ENCODE measurements at places on chromosomes 11 and 22.

- no peak for DNase-seq
These were observed 7.5 kb downstream of the SGSM3 start for GRCh38 chr22:40377931-40378330.

DNA sequence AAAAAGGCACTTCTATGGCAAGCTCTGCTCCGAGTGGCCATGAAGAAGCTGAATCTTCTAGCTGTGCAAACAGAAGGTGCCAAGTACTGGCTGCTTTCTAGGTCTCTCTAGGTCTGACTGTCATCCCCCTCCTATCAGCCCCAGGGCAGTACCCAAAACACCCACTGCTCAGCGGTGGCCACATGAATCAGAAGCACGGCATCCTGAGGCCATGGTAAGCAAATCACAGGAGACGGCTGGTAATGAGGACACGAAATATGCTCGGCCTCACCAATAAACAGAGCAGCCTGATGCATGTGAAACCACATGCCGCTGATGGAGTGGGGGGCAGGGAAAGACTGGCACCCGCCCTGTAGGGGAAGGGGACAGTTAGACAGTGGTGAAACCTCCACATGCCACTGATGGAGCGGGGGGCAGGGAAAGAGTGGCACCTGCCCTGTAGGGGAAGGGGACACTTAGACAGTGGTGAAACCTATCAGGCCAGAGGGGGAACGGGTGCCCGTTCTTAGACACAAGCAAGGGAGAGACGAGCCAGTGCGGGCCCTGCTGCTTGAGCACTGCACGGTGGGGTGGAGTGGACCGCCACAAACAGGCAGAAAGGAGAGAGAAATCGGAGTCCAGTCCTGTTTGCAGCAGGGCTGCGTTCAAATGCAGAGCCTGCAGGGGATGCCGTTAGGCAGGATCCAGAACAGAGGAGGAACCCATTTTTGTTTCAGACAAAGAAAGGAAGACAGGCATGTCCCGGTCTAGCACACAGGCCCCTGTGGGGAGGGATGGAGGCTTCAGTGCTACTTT lies 29.9 kb upstream of the MOB2 start:
- DNase-seq = peak; percentile 16

- DNase-seq = no peak
These were observed 36.8 kb downstream of the CDON start for GRCh38 chr11:126025822-126026221.

DNA sequence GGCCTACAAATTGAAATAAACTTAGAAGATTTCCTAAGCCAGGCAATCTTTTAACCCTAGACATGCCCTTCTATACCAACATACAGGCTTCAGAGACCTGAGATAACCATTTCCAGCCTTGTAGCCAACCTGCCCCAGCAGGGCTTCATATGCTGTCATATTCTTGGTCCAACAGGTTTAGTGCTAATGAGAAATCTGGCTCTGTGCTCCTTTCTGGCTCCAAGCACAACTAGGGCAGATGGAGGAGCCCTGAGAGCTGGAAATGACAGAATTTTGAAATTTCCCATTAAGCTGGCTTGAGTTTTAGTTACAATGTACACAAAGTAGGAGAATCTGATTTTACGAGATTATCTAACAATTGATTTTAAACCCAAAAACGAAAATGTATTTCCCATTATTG lies 323.0 kb upstream of the CCDC90B start:
- DNase-seq = peak; percentile 98

DNA sequence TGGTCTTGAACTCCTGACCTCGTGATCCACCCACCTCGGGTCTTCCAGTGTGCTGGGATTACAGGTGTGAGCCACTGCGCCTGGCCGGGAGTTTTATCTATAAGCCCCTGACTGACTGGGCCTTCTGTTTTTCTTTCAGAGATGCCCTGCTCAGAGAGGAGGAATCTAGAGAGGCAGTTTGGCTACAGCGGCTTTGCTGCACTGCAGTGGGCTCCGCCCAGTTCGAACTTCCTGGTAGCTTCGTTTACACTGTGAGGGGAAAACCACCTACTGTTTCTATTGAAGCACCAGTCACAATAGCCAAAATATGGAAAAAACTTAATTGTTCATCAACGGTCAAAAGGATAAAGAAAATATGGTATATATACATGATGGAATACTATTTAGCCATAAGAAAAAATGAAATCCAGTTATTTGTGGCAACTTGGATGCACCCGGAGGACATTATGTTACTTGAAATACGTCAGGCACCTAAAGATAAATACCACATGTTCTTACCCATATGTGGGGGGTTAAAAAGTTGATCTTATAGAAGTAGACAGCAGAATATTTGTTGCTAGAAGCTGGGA lies 31.9 kb upstream of the FAM181B start:
- no peak for DNase-seq

DNA sequence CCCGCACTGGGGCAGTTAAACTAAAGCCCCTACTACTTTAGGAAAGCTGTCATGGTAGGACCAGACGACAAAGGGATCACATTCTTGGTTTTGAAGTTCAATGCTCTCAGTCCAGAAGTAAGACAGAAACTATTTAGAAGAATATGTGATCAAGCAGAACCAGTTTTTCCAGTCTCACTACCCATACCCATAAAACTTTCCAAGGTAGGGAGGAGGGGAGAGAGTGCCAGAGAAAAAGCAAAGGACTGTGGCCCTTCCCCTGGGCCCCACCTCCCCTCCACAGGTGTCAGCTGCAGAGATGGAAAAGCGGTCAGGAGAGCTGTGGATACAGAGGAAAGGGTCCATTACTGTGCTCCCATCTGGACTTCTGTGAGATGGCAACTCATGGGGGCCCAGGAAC lies 587.1 kb downstream of the SOX6 start:
- no peak for DNase-seq

- peak; percentile 54 for DNase-seq
These were observed 7.2 kb upstream of the BID start for GRCh38 chr22:17781319-17782031.

DNA sequence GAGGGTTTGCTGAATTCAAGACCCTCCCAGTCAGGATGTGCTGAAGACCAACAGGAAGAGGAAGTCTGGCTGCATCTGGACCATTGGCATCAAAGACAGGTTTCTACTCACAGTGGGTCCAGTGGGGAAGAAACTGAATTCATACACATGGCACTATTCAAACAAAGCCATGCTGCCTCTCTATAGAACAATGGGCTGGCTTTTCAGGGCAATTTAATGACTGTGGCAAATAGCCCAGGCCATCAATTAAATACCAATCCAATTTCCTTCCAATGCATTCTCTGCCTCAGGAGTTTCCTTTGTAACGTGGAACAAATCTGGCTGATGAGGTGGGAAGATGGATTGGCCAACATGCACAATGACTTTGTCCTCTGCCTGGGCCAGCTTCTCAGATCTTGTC lies 98.6 kb downstream of the SEZ6L start:
- DNase-seq = no peak

GRCh38 chr11:57938351-57938750 lies 85.3 kb upstream of the OR9Q1 start:
- no peak for DNase-seq

DNA sequence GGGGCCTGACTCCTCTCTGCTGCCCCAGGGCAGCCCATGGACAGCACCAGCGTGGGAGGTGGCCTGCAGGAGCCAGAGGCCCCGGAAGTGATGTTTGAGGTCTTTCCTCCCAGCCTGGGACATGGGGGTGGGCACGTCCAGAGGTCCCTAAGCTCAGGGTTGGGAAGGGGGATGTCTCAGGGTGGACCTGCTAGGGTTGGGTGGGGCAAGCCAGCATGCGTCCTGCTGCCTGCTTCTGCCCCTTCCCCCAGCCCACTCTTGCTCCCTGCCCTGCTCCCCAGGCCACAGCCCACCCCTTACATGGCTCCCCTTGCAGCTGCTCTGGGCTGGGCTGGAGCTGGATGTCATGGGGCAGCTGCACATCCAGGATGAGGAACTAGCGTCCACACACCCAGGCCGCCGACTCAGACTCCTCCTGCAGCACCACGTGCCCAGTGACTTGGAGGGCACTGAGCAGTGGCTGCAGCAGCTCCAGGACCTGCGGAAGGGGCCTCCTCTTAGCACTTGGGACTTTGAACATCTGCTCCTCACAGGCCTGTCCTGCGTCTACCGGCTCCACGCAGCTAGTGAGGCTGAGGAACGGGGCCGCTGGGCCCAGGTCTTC lies 1.3 kb downstream of the FAM180B start:
- no peak for DNase-seq

GRCh38 chr11:13290221-13290980 lies 12.8 kb downstream of the BMAL1 start:
- DNase-seq = no peak

DNA sequence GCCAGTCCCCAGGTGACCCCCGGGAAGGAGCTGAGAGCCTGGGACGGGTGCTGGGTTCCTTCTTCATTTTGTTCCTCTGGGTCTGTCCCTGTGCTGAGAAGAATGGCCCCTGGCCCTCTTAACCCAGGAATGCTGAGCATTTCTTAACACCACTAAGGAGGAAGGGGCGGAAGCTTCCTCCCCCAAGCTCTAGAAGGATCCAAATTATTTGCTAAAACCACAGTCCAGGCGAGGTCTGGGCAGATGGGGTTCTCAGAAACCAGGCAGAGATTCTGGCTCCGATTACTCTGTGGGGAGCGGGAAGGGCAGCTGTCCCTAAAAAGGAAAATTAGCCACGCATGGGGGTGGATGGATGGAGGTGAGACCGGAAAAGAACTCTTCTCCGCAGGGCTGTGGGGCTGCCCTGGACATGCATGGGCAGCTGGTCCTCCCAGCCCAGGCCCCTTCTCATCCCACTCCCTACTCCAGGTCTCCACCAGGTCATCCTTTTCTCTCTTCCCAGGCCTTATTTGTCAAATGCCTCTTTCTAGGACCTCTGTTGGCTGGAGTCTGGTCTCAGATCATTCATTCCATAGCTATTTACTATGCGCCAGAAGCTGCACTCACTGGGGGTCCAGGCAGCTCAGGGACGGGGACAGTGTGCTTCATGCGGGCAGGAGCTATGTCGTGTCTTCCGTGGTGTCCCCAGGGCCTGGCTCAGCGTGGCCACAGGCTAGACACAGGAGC lies 45.0 kb upstream of the MYH9 start:
- DNase-seq = peak; percentile 50

DNA sequence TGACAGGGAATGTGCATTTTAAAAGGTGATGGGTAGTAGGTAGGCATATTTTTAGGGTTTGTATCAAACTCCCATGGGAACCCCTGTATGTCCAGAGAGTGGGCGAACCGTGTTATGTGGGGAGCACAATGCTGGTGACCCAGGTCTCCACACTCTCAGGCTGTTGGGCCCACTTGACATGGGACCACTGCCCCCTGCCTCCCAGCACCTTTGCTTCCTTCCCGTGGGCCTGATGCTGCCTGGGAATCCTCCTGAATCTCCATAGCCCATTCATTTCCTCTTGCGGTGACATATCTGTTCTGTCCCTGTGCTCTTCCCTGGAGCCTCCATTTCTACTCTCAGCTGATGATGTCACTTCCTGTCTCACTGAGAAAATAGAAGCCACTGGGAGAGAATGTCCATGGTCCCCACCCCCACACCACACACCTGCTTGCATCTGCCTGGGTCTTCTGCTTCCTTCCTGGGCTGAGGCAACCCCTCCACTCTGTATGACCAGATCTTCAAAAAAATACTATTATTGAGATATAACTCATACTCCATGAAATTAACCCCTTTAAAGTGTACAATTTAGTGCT lies 55.8 kb upstream of the THY1 start:
- no peak for DNase-seq

DNA sequence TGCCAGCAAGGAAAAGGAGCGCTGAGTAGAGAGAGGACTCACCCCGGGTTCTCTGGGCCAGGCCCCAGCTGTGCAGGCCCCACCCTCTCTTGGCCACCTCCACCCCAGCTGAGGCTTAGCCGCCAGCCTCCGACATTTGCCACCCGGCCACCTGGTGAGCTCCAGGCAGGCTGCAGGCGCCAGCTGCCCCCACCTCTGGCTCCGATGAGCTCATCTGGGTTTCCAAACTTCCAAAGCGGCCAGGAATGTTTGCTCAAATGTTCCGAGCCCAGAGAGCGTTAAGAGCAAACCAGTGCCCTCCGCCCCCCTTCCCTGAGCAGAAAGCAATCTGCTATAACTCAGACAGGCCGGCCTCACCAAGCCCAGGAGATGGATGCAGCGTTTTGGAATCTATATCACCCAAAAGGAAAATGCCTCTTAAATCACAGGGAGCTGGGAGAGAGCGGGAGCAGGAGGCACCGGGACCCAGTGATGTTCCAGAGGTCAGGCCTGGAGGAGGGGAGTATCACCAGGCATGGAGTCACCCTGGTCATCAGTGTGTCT lies 9.1 kb upstream of the MN1 start:
- DNase-seq = no peak

- DNase-seq = no peak
These were observed 26.4 kb downstream of the CAPN1 start for GRCh38 chr11:65207918-65208784.

DNA sequence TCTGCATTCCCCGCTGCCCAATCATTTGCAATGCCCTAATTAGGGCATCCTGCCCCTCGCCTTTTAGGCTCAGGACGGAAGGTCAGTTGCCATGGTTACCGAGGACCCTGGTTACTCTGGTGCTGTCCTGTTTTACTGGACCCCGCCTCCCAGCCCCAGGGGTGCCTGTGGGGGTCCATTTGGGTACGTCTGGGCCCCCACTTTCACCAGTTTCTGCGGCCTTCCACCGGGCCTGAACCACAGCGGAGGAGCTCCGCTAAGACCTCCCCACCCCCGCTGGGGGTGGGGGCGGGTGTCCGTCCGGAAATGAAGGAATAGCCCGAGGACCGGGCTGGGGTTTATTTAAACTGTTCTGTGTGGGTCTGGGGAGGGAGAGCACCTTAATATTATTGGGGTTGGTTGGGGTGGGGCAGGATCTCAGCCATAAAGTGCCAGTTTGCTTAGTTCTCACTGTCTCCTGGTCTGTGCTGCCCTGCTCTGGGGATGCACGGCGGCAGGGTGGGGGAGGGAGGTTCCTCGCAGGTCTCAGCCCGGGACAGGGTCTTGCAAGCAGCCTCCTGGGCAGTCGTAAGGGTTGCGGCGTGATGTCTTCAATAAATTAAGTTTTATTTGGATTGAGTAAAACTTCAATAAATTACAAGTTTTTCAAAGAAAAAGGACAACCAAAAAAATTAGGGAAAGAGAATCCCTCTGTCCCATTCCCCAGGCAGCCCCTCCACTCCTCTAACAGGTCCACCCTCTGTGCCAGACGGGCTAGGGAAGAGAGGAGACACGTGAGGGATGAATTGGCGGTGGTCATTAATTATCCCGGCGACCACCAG lies 5.3 kb downstream of the PHOX2A start:
- DNase-seq = no peak

GRCh38 chr22:46104170-46104880 lies 46.0 kb upstream of the PPARA start:
- peak; percentile 59 for DNase-seq

DNA sequence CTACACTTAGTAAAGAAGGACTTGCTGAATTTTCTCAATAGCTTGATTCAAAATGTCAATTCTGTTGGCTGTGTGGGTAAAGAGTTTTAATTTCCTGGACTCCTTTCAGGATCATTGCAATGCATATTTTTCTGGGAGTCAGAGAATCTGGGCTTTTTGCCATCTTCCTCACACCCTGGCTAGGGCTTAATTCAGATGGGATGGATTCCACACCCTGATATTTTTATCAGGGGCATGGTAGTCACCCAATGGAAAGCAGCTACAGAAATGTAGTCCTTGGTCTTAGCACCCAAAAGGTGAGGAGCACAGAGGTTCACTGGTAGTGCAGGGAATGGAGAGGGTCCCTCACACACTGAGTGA lies 79.3 kb downstream of the SGSM3 start:
- peak; percentile 72 for DNase-seq
